Kidney epithelial cell (primary cell): ENCODE measurements at places on chromosomes 6 and 20. TPM values are rescaled to one million over a fixed set of nuclear protein-coding genes. Genes with fewer than 3 reads are reported as not detected.
A peak's percentile ranks its signal among the peaks of the same experiment; 100 is the strongest.

CRISP2 gene
- not detected in 2 replicates for total RNA-seq

RPRD1B gene
- total RNA-seq: 12.7 and 21.1 TPM in 2 replicates

TRDN gene
- total RNA-seq: not detected in 2 replicates

ARMC2 gene
- total RNA-seq: 1.1 and 1.8 TPM in 2 replicates

OR2J3 gene
- not detected in 2 replicates for total RNA-seq

DNA sequence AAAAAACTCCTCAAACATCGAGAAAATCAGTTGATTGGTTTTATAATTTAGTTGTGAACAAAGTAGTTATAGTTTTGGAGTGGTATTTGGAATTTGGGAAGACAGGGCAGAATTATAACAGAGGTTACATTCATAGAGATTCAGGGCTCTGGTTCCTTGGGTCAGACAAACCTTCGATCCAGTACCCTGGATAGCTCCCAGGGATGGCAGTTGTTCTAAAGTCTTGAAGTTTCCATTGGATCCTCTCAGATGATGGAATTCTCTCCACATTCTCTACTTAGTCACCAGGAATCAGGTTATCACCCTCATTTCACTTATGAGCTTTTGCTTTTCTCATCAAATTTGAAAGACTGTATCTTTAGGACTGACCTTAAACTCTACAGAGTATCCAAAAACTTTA, 285.1 kb downstream of the CENPW start:
- no peak for DNase-seq

- DNase-seq: no peak
Measured at GRCh38 chr6:116004841-116005815, 55.6 kb downstream of the FRK start.

DNA sequence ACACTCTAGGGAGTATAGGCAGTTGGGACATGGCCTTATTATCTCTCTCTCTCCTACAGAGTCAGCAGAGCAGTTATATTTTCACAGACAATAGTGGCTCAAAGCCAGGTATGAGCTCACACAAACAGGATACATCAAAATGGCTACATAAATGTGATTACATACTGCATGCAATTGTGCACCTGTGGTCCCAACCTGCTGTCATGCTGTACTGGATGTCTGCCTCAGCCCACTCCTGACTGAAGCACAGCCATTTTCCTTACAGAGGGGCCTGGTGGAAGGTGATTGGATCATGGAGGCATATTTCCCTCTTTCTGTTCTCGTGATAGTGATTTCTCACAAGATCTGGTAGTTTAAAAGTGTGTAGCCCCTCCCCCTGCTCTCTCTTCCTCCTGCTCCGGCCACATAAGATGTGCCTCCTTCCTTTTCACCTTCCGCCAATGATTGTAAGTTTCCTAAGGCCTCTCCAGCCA, 37.0 kb upstream of the SAMHD1 start:
- DNase-seq: no peak

GRCh38 chr6:11514672-11515071, 22.9 kb upstream of the TMEM170B start:
- no peak for DNase-seq

DNA sequence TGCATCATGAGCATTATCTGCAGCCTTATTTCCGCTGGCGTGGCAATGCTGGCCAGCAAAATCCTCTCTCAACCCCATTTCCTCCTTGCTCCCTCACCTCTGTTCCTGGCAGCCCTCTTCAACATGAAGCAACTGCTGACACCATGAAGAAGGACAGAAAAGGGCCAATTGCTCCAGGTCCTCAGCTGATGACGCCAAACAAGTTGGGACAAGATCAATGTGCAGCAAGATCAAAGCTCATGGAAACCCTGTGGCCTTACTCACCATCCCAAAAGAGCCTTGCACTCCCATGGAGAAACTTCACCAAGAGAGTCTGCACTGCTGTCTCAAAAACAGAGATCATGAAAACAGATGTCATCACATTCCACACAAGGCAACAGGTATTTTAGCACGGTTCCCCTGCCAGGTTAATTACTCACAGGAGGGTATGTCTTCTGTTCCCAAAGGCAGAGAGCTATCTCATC, 7.4 kb downstream of the GFOD1 start:
- DNase-seq: no peak

- DNase-seq: no peak
Measured at GRCh38 chr20:32052090-32052777, at the start of gene HCK. HCK (plus strand) TSS chr20:32052242.

- DNase-seq: no peak
Measured at GRCh38 chr6:141790921-141791320, 341.8 kb upstream of the GJE1 start.

DNA sequence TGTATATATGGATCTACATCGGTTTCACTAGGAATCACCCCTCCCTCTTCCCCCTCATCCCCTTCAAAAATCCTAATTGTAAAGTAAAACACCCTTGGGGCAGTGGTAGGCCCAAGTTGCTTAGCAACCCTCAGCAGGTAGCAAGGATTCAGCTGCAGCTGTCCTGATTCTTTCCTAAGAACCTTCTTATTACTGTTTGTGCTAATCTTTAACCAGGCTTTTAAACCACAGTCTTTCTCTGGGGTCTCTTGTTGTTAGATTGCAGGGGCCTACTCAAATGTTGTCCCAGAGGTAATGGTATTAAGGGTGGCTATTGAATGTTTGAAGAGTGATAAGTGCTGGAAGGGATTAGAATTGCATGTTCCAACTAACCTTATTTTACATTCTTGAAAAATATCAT, 46.4 kb downstream of the PRL start:
- peak; percentile 32 for DNase-seq

DNA sequence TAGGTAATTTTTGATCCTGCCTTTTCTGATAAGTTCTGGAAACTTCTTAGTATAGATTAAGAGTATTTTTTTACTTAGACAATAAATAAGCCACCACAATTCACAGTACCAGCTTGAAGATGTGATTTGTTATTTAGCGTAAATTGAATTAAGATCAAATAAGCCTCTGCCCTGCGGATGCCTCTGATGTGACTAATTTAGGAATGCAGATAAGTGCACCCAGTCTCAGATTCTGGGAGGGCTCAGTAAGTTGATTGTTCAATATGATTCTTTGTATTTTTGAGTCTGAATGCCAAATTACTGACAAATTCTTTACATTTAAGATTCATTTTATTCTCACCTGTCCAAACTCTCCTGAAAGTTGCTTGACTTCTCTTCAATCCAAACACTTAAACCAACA, 147.5 kb downstream of the THBS2 start:
- no peak for DNase-seq
